ENCODE measurements at places on chromosomes 2 and 18.

GRCh38 chr2:207122651-207123334 lies 43.0 kb downstream of the KLF7 start:
- no peak for DNase-seq

DNA sequence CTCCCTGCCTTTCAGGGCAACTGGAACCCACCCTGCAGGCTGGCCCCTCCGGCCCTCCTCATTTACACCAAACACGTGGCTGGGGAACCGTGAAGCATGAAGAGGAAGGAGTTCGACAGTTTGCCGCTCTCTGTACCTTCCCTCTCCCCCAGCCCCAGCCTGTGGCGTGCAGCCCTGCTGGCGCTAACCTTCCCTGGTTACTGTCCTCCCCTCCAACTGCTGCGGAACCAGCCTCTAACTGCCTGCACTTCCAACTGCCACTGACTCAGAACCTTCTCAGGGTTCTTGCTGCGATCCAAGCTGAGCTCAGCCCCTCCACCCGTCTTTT lies 19.2 kb upstream of the GNAL start:
- DNase-seq: no peak

DNA sequence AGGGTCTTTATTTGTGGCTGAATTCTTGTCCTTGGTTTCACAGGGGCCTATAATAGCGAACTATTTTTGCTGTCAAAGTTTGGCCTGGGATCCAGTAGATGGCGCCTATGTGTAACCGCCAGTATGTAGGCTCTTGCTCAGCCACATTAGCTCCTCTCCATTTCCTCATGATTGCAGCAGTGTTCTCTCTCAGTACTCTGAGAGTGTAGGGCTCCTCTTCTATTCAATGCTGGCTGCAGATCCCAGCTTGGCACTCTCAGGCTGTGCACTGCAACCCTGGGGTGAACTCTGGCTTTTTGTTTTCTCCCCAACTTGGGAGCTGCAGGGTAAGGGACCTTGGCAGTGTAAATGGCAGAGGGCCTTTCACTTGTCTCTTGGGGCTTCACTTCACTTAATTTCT lies 344.6 kb upstream of the CHAC2 start:
- peak; percentile 32 for DNase-seq

DNA sequence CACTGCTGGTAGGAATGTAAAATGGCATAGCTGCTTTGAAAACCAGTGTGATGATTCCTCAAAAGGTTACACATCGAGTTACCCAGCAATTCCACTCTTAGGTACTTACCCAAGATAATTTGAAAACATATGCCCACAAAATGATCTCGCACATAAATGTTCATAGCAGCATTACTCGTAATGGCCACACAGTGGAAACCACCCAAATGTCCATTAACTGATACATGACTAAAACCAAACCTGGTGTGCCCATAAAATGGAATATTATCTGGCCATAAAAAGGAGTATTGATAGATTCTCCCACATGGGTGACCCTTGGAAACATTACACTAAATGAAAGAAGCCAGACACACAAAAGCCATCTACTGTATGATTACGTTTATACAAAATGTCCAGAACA lies 70.4 kb downstream of the ALPK2 start:
- no peak for DNase-seq

DNA sequence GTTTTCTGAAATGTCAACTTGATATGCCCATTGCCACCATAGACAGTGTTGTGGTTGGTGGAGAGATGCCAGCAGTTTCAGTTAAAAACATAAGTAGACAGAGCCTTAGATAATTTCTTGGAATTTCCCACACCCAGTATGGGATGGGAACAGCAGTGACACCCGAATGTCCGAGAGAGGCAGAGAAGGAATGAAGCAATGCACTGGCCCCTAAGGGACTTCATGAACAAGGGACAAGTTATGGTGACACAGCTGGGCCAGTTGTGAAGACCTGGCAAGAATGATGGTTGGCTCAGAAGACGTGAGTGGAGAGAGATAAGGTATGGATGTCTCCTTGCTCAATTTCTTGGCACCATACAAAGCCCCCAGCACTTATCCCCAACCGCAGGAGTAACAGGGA lies 165.2 kb upstream of the APCDD1 start:
- DNase-seq: no peak

DNA sequence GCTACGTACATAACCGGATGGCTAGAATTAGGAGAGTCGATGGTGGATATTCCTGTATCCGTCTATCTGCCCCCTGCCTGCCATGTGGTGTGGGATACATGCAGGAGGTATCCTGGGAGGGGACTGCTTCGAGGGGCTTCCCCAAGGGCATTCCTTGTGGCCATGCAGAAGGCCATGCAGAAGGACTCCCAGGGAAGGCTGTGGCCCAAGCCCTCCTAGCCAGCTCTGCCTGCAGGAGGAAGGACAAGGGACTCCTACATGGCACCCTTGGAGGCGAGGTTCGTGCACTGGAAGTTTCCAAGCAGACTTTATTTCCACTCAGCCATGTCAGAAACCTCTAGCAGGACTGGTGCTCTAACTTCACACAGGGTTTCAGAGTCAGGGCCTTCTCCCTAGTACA lies 136.1 kb downstream of the KLHL29 start:
- no peak for DNase-seq

DNA sequence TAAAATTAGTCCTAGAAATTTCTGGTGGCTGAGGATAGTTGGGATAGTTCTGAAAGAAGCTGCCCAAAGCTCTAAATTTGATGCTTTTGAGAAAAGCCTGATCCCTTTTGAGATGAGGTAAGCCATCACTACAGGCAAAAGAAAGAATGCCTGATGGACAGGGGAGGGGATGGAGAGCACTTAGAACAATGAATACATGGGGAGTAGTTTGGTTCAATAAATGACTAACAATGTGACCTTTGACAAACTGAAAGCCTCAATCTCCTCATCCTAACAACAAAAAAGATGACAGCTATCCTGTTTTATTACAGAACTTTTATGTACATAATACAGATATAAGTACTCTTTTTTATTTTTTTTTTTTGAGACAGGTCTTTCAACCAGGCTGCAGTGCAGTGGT lies 42.7 kb downstream of the GFPT1 start:
- DNase-seq: no peak

DNA sequence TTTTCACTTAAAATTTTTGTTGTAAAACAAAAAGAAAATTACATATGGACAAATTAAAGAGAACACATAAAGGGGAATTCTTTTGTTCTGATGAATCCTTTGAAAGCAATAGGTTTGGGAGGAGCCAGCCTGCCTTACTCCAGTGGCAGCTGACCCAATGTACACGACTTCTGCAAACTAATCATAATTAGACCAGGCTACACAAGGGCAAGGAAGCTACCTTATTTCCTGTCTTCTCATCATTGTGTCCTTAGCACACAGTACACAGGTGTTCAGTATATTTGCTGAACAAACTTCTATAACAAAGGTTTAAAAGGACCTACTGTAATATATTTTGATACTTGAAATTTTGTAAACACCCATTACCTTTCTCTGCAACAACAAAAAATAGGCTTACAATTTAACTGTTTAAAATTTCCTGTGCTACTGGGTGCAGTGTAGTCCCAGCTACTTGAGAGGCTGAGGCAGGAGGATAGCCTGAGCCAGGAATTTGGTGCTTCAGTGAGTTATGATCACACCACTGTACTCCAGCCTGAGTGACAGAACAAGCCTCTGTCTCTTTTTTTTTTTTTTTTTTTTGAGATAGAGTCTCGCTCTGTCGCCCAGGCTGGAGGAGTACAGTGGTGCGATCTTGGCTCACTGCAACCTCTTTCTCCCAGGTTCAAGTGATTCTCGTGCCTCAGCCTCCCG lies 18.9 kb downstream of the KCNG3 start:
- no peak for DNase-seq

- DNase-seq: no peak
Observed at GRCh38 chr18:2994603-2995432, 18.1 kb downstream of the LPIN2 start.

DNA sequence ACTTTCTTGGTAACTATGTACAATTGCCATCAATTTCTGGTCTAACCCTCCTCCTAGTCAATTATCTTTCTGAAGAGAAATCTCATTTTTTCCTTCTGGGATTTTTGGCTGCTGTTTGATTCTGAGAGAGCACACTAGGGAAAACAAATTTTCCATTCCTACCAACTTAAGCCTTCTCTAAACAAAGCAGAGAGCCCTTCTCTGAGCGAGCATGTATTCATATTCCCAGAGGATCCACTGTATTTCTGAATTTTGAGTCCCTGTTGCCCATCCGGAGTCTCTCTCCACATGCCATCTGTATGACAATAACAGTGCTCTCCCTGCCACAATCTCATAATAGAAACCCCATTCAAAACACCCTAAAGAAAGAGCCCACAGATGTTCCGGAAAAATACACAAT lies 78.5 kb downstream of the MAIP1 start:
- DNase-seq: no peak

DNA sequence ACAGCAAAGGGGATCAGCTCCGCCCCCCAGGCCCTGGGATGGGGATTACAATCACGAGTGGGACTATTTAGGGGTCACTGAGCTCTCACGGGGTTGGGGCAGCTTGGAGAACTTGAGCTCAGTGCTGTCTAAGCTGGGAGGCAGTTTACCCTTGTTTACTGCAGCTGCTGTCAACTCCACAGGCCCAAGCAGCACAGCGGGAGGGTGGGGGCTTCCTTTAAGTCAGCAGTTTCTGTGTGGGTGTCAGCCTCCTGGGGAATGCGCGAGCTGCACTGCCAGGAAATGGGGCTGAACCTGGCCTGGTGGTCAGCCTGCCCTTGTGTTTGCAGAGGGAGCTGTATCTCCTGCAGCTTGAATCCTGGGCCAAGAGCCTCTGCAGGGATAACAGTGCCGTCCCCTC lies 29.8 kb downstream of the TOGARAM2 start:
- no peak for DNase-seq

DNA sequence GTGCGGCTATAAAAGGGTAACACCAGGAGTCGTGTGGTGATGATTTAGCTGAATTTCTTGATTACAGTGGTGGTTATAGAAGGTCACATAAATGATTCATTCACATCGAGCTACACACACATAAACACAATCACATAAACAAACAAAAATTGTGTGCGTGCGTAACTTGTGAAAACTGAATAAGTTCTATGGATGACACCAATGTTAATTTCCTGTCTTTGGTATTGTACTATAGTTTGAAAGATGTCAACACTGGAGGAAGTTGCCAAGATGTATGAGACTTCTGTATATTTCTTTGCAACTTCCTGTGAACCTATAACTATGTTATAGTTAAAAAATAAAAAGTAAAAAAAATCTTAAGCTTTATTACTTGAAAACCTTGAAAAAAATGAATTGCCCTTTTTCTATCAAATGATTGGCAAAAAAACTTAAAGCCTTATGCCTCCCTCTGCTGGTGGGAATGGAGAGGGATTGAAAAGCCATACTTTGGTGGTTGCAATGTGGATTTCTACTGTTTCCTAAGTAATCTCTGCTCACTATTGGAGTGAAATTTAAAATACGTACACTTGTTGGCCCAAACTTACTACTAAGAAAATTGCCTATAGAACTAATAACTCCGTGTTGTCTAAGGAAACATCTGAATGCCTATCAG lies 227.7 kb downstream of the RPIA start:
- DNase-seq: peak; percentile 44

GRCh38 chr2:10774394-10774793 lies 38.2 kb downstream of the PDIA6 start:
- DNase-seq: no peak

GRCh38 chr2:5696404-5696944 lies 4.3 kb downstream of the SOX11 start:
- peak; percentile 22 for DNase-seq

DNA sequence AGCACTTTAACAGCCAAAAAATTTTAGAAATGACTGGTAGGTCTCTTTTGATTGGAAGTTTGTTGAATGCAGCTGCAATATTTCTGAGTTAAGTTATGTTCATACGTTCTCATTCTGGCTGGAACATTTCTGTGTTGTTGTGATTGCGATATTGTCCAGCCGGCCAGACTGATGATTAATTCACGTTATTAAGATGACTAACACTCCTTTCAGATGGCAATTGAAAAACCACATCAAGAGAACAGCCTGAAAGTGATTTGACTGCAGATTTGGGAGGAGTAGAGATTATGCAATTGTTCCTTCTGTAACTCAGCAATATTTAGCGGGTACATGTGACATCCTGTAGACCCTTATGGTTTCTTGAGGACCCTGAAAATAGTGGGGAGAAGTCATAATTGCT lies 133.7 kb downstream of the FBXO15 start:
- no peak for DNase-seq

GRCh38 chr2:114083717-114084387 lies 194.0 kb downstream of the ACTR3 start:
- no peak for DNase-seq

- no peak for DNase-seq
Observed at GRCh38 chr2:117850015-117850414, 35.5 kb downstream of the DDX18 start.

GRCh38 chr2:229335330-229335729 lies 64.2 kb upstream of the PID1 start:
- DNase-seq: no peak

DNA sequence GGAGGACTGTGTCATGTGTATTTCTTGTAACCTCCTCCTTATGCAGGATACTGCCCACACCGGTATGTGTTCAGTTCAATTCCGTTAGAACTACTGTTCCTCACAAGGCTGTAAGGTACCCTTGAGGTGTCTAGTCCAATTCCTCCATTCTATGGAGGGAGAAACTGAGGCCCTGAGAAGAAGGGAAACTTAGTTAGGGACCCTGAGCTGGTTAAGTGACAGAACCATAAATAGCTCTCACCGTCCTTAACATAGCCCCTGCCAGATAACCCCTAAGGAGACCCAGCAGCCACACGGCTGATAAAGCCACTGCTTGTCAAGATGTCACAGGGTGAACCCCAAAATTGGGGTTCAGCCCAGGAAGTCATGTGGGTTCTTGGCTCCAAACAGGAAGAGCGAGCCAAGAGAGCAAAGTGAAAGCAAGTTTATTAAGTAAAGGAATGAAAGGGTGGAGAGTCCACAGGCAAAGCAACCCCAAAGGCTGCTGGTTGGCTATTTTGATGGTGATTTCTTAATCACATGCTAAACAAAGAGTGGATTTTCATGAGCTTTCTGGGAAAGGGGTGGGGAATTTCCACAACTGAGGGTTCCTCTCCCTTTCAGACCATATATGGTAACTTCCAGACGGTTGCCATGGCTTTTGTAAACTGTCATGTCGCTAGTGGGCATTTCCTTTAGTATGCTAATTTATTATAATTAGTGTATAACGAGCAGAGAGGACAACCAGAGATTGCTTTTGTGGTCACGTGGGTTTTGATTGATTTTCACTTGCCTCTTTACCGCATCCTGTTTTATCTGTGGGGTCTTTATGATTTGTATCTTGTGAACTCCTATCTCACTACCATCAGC lies 83.4 kb upstream of the RTN4 start:
- DNase-seq: no peak

- no peak for DNase-seq
Observed at GRCh38 chr18:48806551-48807261, 144.1 kb downstream of the SMAD7 start.

DNA sequence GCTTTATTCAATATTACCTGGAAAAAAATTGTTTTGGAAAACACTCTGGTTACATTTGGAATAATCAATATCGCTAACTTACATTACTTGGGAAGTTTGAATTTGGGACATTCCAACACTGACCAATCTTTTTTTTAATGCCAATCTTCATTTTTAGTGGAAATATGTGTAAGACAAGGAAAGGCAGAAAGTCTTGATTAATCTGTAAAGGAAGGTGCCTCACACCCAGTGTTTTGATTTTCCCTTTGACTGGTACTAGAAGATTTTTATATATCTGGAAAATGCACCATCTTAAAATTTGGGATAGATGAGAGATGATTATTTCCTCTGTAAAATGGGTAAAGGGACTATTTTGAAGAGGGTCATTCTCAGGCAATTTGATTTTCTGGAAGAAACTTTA lies 879.2 kb upstream of the ZEB2 start:
- DNase-seq: no peak

Data from kidney capillary endothelial cell (primary cell).